ENCODE measurements at places on chromosomes 11 and 22.

DNA sequence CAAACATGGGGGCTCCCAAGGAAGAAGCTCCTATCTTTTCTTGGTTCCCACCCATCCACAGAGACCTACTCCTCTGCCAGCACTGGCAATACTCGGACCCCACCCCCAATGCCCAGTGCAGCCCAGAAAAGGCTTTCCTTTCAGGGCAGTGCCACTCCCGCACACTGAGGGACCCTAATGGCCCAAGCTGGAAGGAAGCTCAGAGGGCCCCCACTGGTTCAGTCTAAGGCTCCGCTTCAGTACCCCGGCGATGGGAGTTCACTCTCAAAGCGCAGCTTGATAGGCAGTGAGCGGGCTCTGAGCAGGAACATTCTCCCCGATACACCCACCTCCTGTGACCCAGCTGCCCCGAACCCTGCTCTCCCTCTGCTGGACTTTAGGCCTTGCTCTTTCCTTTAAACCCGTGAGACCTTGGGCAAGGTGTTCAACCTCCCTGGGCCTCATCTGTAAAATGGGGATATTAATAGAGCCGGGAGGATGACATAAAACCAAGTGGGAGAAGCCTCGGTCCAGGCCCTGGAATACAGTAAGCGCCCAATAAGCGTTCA is 48.4 kb downstream of the CHRDL2 start:
- DNase-seq = no peak

DNA sequence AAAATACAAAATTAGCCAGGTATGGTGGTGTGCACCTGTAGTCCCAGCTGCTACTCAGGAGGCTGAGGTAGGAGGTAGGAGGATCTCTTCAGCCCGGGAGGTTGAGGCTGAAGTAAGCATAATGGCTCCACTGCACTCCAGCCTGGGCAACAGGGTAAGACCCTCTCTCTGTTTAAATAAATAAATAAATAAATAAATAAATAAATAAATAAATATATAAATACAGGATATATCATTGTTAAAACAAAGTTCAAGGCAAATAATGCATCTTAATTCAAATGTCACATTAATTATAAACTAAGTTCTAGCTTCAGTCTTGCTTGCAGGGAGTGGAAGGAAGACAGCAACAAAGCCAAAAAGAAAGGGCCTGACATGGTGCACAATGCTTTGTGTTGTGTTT is 44.5 kb upstream of the PANX1 start:
- no peak for DNase-seq

GRCh38 chr11:34165786-34166555 is 60.5 kb downstream of the NAT10 start:
- no peak for DNase-seq

DNA sequence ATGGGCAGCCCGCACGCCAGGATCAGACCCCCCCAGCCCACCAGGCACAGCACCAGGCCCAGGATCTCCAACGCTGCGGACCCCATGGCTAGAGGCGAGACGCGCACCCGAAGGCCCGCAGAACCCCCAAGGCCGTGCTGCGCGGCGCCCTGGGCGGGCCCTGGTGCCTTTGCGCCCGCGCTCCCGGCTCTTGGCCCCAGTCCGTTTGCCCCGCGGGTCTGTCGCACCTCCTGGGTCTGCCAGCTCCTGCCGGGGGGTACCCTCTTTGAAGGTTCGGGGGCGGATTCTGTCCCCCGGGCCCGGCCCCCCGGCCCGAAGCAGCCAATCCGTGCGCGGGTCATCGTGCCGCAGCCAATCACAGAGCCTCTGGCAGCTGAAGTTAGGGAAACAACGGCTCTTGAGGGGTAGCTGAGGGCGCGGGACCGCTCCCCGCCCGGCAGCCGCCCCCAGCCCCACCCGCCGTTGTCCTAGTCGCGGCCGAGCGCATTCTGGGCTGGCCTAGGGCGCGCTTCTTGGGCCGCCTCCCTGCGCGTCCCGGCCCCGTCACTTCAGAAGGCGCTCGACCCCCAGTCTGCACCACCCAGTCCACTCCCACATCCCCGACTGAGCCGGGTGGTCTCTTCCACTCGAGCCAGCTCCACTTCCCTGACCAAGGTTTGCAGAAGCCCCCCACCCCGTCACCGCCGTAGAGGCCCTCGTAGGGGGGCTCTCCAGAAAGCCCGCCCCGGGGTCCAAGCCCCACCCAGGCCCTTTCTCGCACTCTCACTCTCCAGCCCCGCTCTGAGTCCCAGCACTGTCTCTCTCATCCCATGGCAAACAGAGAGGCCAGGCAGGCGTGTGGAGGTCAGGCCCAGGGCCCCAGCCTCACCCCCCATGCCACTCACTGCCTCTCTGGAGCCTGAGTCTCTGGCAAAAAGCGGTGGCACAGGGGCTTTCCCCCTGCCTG is at the start of gene CLDN5:
Gene CLDN5 (minus strand): TSS at position 241 of the 946 bp plus-strand sequence. CDS start 155 bp downstream, at position 86.
- no peak for DNase-seq

GRCh38 chr11:69476509-69476961 is 4.9 kb upstream of the LINC01488 start:
- no peak for DNase-seq

- DNase-seq = no peak
Observed at GRCh38 chr11:72813740-72814285, 398 bp upstream of the ATG16L2 start.

GRCh38 chr11:77127235-77127911 is 673 bp upstream of the MYO7A start:
- DNase-seq = peak; percentile 55

DNA sequence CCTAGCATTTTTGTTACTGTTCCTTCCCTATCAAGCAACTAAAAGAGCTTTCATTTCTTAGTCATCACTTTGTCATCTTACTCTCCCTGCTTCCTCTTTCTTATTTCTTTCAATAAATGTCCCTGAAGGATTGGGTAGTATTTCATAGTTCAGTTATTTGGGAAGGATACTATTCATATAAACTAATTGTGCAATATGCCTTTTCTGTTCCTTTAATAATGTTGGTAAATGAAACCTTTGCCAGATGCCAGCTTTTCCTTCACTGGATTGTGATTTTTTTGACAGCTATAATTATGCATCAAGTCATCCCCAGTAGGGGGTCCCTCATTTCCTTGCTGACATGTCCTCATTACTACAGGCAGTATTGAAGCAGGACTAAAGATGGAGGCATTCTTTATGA is 101.7 kb downstream of the ATM start:
- DNase-seq = no peak

GRCh38 chr11:61880031-61880430 is 11.3 kb downstream of the FADS3 start:
- DNase-seq = no peak

DNA sequence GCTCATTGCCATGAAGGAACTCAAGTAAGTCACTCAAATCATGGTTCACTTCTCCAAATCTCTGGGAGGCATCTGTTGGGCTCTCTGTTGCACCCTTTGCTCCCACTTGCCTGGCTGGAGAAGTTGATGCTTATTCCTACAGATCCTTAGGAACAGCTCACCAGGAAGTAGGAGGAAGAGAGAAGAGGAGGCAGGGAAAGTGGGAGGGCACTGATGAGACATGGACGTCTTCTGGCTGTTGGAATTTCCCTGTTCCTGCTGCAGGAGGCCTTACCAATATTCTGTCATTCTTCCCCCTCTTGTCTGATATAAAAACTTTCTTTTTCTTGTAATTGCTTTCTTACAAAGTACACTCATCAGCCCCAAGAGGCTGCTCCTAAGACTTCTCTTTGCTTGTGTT is 13.6 kb downstream of the POLR2F start:
- DNase-seq = no peak

DNA sequence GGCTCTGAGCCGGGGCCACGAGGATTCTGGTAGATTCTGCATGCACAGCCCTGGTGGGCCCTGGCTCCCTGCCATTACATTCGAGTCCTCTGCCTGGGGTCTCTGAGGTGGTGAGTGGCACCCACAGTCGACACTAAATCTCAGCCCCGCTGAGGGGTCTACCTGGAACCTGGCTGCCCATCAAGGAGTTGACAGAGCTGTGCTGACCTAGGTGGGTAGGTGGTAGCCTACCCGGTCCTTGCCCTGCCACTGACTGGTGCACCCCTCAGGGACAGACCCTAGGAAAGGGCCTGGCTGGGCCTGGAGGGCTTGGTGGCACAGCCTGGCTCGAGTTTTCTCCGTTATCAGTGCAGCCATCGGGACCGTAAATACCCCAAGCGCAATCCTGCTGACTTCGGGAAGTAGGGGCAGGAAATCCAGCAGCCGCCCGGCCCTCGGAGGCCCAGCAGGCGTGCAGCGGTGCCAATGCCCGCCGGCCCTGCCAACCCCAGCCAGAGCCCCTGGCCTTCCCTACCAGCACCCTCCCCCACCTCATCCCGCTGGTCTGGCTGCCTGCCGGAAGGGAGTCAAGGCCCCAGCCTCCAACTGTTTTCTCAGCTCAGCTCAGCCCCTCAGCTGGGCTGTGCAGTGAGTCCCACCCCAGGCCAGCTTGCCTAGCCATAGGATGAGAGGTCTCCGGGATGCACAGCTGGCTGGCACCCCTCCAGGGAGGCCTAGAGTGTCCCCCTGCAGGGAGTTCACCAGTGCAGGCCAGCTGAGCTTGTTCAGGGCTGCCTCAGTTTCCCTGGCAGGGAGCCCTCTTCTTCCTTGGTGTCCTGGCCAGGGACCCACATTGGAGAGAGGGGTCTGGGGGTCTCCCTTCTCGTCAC is 80.4 kb upstream of the KCNQ1OT1 start:
- no peak for DNase-seq

DNA sequence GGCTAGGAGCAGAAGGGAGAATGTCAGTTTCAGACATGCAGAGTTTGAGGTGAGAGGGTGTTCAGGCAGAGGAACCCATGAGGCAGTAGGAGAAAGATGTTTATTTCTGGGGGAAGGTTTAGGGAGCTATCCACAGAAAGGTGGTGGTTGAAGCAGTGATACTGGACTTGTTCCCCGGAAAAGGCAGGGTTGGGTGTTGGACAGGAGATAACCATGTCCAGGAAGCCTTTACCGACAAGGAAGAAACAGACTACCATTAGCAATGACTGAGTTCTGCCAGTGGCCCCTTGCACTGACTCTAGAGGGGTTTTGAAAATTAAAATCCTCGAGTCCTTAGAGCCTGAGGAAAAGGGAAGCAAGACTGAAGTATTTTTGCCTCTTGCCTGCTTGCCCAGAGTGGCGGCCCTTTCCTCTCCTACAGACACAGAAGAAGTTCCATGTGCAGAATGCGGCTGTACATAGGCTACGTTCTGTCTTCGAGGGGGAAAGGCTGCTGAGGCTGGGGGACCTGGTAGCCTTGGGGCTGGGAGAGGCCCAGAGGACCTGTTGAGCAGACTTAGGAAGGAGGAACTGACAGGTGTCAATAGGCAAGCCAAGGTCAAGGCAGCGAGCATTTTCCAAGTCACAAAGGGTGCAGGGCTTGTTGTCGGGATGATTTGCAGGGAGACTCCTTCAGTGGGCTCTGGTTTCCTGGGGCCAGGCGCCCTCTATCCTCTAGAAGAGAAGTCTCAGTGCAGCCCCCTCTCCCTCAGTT is 146.7 kb downstream of the LDLRAD3 start:
- no peak for DNase-seq

GRCh38 chr22:32558681-32559355 is 84.2 kb downstream of the FBXO7 start:
- no peak for DNase-seq

GRCh38 chr11:86724137-86724536 is 51.7 kb upstream of the ME3 start:
- no peak for DNase-seq

DNA sequence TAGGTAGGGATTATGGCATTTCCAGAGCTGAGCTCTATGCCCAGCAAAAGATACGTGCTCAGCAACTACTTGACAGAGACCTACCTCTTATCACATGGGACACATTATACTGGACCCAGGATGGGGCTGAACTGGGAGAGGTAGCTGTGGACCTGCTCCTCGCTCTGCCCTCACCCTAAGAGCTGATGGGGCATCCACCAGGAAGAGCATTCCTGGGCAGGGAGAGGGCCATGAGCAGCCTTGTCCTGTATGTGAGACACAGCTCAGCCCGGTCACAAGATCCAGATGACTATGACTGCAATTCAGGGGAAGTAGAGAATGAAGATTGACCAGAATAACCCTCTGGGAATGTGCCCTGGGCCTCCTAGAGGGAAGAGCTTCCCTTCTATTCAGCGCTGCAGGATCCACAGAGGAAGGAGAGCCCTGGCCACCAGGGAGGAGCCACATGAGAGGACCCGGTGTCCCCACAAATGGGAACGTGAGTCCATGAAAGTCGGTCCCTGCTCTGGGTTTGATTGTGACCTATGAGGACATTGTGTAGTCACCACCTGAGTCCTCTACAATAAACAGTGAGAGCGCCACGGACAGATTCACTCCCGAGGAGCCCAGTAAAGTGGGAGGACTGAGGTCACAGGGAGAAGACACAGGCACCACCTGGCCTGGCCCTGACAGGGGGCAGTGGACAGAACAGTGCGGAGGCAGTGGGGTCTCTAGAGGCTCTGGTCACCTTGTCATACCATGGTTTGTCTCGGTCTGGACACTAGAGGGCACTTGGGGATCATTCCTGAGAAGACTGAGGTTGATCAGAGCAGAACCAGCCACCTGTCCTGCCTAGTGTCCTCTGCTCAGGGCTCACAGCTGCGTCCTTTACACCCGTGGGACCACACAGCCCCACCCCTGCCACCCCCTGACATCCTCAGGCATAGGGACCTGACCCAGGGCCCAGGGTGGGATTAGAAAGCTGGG is 99.5 kb downstream of the ZNF280B start:
- no peak for DNase-seq

GRCh38 chr11:121365304-121365703 is 72.7 kb downstream of the SC5D start:
- no peak for DNase-seq

DNA sequence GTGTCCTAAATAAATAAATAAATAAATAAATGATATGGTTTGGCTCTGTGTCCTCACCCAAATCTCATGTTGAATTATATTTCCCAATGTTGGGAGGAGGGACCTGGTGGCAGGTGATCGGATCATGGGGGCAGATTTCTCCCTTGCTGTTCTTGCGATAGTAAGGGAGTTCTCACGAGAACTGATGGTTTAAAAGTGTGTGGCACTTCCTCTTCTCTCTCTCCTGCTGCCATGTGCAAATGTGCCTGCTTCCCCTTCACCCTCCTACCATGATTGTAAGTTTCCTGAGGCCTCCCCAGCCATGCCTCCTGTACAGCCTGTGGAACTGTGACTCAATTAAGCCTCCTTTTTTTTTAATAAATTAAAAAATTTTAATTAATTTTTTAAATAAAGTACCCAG is 138.2 kb downstream of the FBXO7 start:
- no peak for DNase-seq

GRCh38 chr11:131833366-131833765 is 463.0 kb downstream of the NTM start:
- no peak for DNase-seq

DNA sequence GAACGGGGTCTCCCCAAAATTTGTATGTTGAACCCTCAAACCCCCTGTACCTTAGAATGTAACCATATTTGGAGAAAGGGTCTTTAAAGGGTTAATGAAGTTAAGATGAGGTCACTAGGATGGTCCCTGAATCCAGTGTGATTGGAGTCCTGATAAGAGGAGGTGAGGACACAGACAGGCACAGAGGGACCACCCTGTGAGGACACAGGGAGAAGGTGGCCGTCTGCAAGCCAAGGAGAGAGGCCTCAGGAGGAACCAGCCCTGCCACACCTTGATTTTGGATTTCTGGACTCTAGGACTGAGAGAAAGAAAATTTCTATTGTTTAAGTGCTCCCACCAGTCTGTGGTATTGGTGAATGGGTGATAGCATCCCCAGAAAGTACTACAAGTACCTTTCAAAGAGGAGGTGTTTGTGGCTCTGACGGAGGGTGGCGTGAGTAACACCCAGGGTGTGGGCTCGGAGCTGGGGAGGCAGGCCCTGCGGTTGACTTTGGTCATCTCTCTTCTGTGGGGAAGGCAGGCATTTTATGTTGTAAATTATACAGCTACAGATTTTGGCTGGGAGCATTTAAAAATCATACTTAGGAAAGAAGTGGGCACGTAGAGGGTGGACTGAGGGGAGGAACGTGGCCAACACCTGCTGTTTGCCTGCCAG is 13.8 kb downstream of the MRGPRF start:
- no peak for DNase-seq

GRCh38 chr11:45528435-45528834 is 137.0 kb downstream of the CHST1 start:
- DNase-seq = no peak

All from CD4-positive, alpha-beta T cell treated with Interleukin-12 subunit alpha and Interleukin-12 subunit beta, for 1 hour (primary cell).